ENCODE measurements at places on chromosomes 1 and 21.
A peak's percentile ranks its signal among the peaks of the same experiment; 100 is the strongest.

GRCh38 chr1:245156736-245157505, 2.1 kb downstream of the KIF26B start:
- DNase-seq, result no peak

DNA sequence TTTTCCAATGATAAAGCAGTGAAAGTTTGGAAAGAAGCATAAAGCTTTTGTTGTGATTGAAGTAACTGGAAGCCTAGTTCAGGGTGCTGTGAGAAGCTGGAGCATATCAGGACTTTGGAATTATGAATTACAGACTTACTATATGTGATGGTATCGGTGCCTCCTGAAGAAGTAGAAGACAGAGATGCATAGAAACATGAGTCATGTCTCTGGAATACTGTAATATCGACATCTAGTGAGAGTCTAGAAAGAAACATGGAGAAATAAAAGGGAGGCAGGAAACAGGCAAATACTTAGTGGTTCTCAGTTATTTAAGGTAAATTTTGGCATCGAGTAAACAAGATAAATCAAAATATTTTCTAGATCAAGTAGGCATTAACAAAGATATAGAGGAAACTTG, 103.0 kb downstream of the CAMTA1 start:
- DNase-seq, result no peak

GRCh38 chr1:221234791-221235190, 355.5 kb downstream of the HLX start:
- no peak for DNase-seq

- no peak for DNase-seq
These were observed 762.6 kb downstream of the USP25 start for GRCh38 chr21:16492356-16492755.

- DNase-seq, result no peak
These were observed 169.0 kb downstream of the PLPP3 start for GRCh38 chr1:56410405-56410804.

GRCh38 chr1:81912383-81912782, 111.6 kb downstream of the ADGRL2 start:
- no peak for DNase-seq

DNA sequence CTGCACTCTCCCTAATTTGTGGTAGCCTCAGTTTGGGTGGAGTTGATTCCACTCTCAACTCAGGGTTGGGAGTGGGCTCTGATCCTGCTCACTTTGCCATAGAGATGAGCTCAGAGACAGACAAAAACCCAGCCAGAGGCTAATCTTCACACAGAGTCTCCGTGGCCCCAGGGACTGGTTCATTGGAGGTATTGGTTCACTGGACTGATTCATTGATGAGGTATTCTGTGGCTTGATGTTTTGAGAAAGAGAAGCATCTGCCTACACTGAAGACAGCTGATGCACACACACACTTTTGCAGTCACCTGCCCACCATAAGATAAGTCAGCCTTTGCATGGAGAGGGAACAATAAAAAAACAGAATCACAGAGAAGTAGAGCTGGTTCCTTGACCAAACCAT, 183.8 kb downstream of the AJAP1 start:
- DNase-seq, result no peak

DNA sequence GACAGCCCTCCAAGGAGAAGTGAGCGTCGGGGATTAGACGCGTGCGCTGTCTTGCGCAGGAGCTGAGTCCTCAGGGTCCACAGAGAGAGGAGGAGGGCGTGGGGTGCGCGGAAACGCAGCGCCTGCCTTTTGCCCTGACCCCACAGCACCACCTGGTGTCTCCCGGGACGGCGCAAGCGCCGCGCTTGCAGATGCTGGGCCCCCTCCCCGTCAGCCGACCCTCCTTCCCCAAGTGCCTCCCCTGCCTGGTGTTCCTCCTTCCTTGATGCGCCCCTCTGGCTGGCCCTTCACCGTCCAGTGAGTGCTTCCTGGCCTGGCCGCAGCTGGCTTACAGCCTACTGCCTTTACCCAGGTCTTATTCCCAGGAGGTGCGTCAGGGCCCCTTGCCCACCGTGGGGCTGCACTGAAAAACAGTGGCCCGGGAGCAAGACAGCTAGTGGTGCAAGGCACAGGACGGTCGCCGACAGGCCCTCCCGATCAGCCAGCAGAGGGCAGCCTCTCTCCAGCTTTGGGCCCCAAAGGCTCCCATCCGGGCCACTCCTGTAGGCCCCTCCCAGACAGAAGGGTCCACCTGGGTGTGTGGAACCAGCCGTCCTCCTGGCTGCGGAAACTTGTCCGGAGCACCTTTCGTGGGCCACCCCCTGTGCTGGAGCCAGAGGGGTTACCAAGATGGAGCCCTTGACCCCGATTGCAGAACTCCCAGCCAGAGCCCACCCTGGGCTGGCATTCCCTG, 12.9 kb upstream of the PHLDA3 start:
- peak; percentile 82 for DNase-seq

- no peak for DNase-seq
These were observed 34.8 kb upstream of the TENT5C start for GRCh38 chr1:117570988-117571409.

- DNase-seq, result no peak
These were observed 13.4 kb downstream of the RNASEL start for GRCh38 chr1:182575540-182576149.

GRCh38 chr1:52842643-52843310, at the start of gene ZYG11A:
Gene ZYG11A, plus strand, starts transcription at chr1:52842760. Its CDS starts 124 bp downstream, at chr1:52842884.
- peak; percentile 65 for DNase-seq

GRCh38 chr1:7218210-7218832, 433.1 kb downstream of the CAMTA1 start:
- peak; percentile 22 for DNase-seq

DNA sequence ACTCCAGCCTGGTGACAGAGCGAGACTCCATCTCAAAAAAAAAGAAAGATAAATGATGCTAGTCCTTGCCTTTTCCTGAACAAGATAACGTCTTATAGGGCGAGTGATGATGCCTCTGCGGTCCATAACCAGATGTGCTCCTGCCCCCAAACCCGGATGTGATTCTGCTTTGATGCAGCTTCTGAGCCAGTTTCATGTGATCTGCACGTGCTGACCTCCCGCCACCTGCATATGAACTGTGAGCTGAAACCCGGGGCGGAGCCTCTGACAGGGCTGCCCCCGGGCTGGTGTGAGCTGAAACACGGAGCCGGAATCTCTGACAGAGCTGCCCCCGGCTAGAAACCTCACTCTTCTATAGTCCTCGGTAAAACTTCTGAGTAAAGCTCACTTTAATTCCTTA, 1.3 kb downstream of the KRTAP12-4 start:
- no peak for DNase-seq

DNA sequence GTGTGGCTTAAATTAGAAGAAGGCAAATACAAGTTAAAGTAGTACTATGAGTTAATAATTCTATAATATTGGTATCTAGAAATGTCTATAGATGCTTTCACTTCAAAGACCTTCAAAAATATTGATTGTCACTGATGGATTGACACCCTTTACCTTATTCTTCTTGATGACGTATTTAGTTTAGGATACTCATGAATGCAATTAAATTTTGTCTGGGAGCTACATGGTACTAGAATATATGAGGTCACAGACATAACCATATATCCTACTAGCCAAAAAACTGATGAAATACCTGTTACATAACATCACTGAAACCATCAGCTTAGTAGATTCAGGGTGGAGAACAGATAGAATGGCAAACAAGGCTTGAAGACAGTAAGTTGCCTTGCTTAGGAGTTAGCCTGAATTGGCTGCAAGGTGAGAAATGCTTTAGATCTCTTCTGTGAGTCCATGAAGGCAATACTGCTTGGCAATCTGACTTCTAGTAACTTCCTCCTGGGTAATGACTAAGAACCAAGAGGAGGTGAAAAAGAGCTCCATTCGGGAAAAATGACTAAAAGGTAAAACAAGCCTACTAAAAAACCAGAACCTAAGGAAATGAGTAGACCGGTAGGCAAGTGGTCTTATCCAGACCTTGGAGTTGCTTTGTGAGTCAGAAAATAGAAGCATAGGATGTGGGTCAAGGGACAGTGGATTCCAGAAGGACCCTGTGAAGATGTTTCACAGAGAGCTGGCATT, 16.9 kb upstream of the ARHGAP29 start:
- DNase-seq, result no peak

- DNase-seq, result no peak
These were observed 307.2 kb downstream of the HHIPL2 start for GRCh38 chr1:222240536-222241181.

GRCh38 chr1:20713440-20713839, 4.4 kb downstream of the KIF17 start:
- DNase-seq, result no peak

DNA sequence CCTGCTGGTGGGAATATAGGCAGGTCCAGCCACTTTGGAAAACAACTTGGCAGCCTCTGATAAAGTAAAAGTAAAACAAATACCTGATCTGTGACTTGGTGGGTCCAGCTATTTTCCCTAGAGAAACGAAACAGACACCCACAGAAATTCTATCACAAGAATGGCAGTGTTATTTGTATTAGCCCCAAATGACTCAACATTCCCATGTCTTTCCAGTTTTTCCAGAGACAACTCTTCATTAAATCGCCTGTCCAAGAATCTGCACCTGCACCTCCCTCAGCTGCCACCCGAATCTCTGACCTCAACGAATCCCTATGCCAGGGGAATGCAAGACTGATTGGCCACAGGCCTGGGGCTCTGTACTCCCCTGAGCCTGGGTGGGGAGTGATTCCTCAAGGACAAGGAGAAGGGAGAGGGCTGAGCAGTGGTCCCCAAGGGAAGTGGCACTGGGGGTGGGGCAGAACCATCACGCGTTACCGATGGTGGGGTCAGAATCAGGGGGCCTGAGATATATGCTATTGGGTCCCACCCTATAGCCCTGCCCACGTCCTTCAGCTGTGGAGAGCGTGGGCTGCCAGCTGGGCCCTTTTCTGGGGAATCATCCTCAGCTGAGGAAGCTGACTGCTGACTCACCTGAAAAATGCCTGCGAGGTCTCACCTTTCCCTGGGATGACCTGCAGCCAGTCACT, 553.0 kb downstream of the PTPRU start:
- no peak for DNase-seq

DNA sequence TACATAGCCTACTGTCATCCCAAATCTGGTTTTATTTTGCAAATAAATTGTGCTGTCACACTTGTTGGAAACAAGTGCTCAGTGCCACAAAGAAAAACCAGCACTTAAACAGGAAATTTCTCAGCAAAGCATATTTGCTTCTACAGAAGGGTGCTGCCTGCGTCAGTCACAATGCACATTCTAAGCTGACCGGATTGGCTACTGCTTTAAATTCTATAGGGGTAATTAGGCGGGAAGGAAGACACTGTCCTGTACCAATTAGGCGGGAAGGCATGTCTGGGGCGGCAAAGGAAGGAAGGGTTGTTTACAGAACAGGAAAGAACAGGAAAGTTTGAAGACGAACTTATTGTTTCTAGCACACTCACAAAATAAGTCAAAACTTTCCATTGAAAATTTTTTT, 2.8 kb downstream of the IFI16 start:
- DNase-seq, result peak; percentile 65

GRCh38 chr21:25586326-25586725, 21.0 kb downstream of the MRPL39 start:
- DNase-seq, result no peak

- no peak for DNase-seq
These were observed 25.2 kb downstream of the CRNN start for GRCh38 chr1:152388889-152389288.

GRCh38 chr1:9150582-9151327, 21.9 kb upstream of the GPR157 start:
- DNase-seq, result no peak

- DNase-seq, result no peak
These were observed 3.7 kb downstream of the OLFML3 start for GRCh38 chr1:113982949-113983348.

DNA sequence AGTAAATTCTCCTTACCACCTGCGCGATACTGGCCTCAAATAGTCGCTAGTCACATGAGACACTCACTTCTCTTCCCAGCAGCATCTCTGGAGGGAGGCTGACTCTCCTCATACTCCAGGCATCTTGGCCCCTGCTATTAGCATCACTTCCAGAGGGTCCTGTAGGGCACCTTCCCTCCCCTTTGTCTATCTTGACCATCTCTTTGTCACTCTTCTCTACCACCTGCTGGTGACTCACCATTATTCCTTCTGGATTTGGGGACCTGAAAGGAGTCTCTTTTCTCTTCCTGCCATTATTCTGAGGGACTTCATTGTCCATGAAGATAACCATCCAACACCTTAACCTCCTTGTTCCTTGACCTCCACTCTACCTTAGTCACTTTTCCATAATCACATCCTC, 31.7 kb upstream of the GPR37L1 start:
- DNase-seq, result no peak

DNA sequence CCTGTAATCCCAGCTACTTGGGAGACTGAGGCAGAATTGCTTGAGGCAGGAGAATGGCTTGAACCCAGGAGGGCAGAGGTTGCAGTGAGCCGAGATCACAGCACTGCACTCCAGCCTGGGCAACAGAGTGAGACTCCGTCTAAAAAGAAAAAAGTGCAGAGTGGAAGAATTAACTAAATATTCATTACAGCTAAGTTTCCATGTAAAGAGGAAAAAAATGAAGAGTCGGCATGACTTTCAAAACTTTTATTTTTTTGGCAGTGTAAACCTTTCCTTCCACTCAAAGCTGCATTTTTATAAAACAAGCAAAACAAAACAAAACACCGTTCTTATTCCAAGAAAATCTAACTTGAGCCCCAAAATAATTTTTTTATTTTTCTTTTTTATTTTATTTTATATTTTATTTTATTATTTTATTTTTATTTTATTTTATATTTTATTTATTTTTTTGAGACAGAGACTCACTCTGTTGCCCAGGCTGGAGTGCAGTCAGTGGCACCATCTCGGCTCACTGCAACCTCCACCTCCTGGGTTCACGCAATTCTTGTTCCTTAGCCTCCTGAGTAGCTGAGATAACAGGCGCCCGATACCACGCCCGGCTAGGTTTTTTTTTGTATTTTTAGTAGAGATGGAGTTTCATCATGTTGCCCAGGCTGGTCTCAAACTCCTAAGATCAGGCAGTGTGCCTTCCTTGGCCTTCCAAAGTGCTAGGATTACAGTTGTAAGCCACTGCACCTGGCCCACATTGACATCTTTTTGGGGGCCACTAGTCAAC, 62.9 kb downstream of the PACC1 start:
- DNase-seq, result no peak

GRCh38 chr1:224430511-224431113, 4.0 kb downstream of the WDR26 start:
- peak; percentile 46 for DNase-seq

GRCh38 chr1:64864018-64864940, 102.1 kb downstream of the JAK1 start:
- DNase-seq, result peak; percentile 29

GRCh38 chr1:31354283-31354682, 18.6 kb downstream of the FABP3 start:
- DNase-seq, result no peak

GRCh38 chr21:39911286-39912199, 44.3 kb downstream of the PCP4 start:
- no peak for DNase-seq

DNA sequence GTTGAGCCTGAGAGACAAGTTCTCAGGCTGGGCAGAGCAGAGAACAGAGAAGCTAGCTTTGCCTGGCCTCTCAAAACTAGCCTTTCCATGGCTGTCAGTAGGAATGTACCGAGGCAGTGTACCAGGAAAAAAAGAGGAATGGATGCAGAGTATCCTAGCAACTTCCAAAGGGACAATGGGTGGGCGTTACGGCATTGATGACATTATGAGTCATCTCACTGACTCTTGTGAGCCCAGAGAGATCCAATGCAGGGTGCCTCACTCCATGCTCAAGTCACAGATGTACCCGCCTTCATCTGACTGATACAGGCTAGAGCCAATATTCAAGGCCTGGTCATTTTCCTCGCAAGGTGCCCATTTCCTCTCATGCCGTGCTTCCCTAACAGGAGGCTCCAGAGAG, 51.4 kb upstream of the C8B start:
- no peak for DNase-seq

GRCh38 chr1:209207701-209208286, 375.7 kb upstream of the CAMK1G start:
- DNase-seq, result peak; percentile 5
